ENCODE measurements at places on chromosomes 7 and 10.
A peak's percentile ranks its signal among the peaks of the same experiment; 100 is the strongest.

DNA sequence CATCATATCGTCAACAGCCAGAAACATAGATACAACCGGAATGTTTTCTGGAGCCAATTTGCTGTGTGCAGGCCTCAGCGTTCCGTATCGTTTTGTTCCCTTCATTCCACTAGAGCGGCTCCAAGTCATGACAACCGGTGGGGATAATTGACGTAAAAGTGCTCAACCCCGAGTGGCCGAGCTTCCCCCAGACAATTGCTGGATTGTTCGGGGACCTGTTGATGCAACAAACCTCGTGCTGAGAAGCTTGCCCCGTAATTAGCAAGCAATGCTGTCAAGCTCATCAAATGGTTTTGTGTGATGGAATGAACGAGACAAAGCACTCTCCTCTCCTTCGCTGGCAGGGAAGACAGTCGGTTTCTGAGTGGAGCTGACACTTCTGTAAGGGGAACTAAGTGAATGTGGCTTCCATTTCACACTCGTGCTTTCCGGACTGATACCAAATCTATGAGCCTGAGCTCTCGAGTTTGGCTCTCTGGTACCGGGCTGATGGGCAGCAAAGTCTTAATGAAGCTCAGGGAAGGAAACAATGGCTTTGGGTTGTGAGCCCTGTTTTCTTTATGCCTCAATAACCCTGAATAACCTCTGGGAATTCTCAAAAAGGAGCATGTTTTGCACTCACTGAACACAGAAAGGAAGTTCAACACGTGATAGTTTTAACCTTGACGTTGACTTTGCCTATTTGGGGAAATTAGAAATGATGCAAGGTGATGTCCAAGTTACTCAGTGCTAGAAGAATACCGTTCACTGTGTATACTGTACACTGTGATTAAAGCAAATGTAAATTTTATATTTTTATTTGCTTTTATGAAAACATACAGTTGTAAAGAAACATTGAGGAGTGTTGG is 220.5 kb downstream of the BAMBI start:
- no peak for DNase-seq

GRCh38 chr7:158414002-158414401 is 173.6 kb downstream of the PTPRN2 start:
- peak; percentile 20 for DNase-seq

DNA sequence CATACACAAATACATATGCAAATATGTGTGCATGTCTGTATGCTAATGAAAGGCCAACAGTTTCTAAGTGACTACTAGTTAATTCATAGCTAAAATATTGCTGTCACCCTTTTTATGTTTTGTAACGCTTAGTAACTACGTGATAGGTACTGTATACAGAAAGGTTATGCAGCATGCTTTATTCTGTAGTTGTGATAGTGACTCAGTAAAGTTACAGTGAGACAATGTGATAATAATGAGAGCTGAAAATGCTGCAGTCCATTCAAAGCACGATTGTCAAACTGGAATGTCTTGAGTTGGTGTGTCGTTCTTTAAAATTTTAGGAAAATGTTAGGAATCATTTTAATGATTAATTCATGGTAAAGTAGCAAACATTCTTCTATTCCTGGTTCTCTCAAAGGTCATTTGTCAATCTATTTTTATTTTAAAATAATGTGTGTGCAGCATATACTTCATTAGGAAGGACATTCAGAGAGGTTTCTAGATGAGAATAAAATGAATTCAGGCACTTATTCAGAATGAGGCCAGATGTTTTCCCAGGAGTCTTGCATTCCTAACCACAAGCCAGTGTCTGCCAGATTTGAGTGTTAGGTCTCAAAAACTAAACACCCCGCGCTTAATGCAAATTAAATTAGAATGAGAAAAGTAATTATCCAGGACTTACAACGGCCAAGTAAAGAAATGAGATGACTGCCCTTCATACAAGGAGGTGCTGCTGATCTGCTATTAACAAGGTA is 408.8 kb upstream of the FZD8 start:
- no peak for DNase-seq

DNA sequence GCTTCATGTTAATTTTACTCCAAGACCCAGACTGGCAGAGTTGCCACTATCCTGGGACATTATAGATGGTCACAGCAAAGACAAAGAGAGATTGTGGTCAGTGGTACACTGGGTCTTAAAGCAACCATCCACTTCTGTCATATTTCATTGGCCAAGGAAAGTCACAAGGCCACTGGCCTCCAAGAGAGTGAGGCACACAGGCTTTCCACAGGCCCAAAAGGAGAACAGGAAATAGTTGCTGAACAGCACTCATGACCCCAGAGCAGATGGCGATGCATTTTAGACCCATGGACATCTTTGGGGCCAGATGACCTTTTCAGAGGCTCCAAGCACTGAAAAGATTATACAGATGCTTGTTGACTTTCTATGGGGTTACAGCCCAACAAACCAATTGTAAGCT is 97.4 kb downstream of the ARID5B start:
- DNase-seq: no peak
